ENCODE measurements at places on chromosomes 7 and 10.

DNA sequence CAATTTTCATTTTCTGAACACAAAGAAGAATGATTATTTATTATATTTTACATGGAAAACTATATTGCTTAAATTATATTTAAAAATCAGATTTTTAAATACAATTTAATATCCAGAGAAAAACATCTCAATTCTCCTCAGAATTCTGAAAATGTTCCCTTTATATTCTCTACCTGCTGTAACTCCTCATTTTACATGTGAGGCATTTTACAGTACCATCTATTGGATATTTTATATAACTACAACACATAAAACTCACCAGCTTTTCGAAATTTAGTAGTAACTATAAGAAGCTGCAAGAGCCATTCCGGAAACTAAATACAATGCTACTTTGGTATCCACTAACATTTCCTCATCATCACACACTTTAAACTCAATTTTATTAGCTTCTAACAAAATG, 264.6 kb downstream of the DGKB start:
- DNase-seq: no peak

DNA sequence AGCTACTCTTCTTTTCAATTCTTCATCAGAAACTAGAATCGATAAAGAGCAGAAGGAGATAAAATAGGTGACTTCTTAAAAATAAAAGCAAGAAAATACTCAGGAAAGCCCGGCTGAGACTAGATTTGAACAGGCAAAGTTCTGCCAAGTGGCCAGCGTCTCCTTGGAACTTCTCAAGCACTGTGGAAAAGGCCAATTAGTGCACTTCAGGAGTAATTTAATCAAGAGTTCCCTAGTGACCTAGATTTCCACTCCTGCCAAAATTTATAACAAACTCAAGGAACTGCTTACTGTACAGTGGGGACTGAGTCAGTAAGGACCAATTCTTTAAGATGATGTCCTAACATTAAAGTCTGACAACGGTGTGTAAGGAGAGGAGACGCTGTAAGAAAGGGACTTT, 57.3 kb downstream of the CHCHD3 start:
- DNase-seq: no peak

GRCh38 chr10:14478604-14479003, 147.9 kb upstream of the FRMD4A start:
- DNase-seq: peak; percentile 51

DNA sequence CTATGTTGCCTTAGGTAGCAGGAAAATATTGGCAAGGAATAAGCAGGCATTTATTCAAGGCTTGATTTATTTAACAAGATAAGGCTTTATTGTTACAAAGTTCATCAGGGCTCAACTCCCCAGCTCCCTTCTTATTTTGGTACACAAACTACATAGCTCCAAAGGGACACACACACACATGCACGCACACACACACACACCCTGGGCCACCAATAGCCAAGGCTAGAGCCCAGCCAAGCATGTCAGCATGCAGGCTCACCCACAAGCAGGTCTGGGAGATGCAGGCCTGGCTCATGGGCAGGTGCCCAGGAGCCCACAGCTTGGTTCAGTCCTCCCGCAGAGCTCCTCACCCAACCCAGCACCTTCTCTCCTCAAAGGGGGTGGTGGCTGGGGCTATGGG, 23.4 kb downstream of the LEP start:
- DNase-seq: no peak

GRCh38 chr7:133822001-133822641, 305.0 kb upstream of the LRGUK start:
- no peak for DNase-seq

DNA sequence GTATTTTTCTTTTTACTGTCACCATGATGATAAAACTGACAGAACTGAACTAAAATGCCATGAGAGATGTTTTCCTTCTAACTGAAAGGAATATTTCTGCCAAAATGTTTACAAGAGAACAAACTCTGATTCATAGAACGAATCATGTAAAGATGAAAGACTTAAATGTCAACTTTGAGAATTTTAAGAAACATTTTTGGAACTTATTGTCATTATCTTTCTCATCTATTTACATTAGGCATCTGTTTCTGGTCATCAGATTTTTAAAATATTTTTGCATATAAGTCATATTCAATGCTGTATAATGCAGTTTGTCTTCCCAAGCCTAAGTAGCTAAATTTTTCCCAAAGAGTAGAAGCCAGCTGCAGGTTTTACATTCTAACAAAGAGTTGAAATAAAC, 358.5 kb downstream of the TFEC start:
- peak; percentile 7 for DNase-seq

GRCh38 chr7:131673576-131673975, 117.1 kb upstream of the PODXL start:
- DNase-seq: no peak

GRCh38 chr10:129626796-129627435, 159.9 kb downstream of the MGMT start:
- DNase-seq: no peak

GRCh38 chr10:49666685-49667084, 12.8 kb upstream of the C10orf53 start:
- DNase-seq: no peak

DNA sequence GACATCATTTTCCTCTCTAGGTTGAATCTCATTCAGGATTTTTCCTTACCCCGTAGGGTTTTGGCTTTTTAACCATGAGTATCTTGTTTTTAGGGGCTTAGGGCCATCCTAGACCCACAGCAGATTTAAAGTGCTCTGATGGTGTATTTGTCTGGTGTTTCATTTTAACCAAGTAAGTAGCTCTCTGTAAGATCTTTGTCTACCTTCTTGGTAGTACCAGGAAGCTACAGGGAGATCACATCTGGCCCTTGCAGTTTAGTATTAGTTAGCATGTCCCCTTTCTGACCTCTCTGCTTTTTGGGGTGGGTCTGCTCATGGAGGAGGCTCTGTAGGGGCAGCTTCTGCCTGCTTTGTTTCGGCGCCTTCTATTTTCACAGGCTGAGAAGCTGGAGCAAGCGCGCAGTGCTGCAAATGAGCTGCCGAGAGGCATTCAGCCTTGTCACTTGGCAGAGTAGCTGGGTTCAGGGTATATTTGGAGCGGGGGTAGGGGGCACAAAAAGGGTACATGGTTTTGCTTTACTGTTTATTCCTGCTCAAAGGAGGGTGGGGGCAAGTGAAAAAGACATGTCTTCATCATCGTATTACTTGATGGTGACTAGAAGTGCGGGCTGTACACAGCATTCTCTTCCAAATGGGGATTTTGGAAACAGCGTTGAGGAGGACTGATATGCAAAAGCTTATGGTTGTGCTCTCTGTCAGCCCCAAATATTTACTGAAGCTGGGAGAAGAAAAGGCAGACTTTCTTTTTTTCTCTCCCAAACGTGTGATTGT, 146.3 kb downstream of the CELF2 start:
- no peak for DNase-seq

DNA sequence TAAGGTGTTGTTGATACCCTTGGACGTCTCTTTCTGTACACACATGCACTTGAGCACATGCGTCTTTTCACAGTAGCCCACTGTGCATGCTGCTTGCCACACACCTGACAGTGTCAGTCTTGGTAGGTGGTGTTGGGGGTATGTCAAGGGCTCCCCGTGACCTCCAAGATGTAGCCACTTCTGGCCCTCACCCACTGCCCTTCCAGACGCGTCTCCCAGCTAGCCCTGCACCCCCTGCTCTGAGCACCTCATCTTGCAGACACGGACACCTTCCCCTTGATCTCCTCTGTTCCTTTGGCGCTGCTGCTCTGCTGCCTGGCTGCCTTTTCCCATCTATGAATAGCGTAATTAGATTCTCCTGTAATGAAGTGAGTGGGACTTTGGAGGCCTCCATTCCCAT, 75.2 kb upstream of the TNS3 start:
- no peak for DNase-seq

GRCh38 chr7:75727881-75728593, 10.7 kb downstream of the HIP1 start:
- DNase-seq: peak; percentile 76

- DNase-seq: no peak
These were observed 448.1 kb upstream of the PODXL start for GRCh38 chr7:132004529-132004928.

GRCh38 chr7:142414915-142415314, 157.1 kb upstream of the PRSS58 start:
- no peak for DNase-seq

- DNase-seq: peak; percentile 39
These were observed 1.5 kb downstream of the SEM1 start for GRCh38 chr7:96707901-96708774.

DNA sequence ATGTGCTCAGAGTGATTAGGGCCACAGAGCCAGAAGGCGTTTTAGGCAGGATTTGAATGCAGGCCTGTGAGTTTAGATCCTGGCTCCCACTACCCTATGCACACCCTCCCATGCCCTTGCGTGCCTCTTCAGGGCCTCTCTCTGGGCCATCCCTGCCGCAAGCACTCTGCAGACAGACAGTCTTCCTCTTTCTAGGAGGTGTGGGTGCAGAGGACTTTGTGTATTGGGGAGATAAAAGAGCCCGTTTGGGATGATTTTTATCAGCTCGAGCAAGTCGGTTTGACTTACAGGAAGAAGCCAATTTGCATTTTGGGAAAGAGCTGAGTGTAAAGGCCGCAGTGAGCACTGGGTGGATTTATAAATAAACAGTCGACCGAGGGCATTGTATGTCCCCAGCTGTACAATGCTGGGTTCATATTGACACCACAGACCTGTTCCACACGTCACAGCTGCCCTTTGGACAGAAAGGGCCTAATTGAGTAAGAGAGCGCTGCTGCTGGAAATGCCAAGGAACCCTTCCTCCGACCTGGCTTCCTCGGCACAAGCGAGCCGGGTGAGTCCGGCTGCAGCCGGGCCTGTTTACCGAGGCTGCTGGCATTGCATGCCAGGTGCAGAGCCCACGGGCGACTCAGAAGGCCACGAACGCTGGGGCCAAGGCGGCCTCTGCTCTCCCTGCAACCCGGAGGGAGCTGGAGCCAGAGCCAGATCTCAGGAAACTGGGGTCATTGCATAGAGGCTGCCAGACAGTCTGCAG, 25.1 kb downstream of the ZMIZ1 start:
- DNase-seq: peak; percentile 94

- DNase-seq: peak; percentile 24
These were observed 1.5 kb upstream of the MYL10 start for GRCh38 chr7:101630591-101630990.

GRCh38 chr10:11036424-11037011, 18.8 kb downstream of the CELF2 start:
- DNase-seq: peak; percentile 50

GRCh38 chr7:16594061-16594460, 51.5 kb downstream of the ANKMY2 start:
- peak; percentile 6 for DNase-seq

GRCh38 chr7:3730276-3730675, 429.2 kb downstream of the SDK1 start:
- no peak for DNase-seq

- DNase-seq: no peak
These were observed 89.3 kb downstream of the NPY start for GRCh38 chr7:24372961-24373955.

GRCh38 chr7:12552876-12553275, 17.6 kb upstream of the SCIN start:
- DNase-seq: no peak

- no peak for DNase-seq
These were observed 89.3 kb downstream of the DNMBP start for GRCh38 chr10:99920486-99920885.
